ENCODE measurements at places on chromosomes 4 and X.

DNA sequence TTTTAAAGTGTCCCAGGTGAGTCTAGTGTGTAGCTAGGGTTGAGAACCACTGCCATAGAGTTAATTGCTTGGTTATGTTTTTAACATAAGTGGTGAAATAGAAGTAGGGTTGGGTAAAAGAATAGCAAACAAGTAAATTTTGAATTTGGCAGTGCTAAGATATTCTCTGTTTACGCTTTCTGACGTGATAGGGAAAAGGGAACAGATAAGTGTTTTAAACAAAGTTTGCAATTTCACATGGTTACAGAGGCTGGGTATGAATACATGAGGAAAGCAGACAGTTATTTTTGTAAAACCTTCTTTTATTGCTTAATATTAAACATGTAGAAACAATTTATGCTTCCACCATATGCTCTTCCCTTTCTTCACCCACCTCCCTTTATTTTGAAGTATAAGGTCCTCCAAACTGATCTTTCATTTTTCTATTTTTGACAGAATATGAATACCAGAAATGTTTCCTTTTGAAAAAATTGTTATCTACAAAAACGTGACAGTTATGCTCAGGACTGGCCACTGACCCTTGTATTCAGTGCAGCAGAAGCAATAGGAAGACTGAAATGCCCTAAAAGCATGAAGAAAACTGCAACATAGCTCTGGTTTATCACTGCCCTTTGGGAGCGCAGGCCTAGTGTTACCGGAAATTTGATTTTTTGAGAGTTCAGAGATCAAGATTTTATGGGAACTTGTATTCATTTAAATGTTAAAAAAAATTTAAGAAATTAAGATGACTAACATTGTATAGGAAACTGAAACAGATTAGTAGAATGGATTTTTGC, 214.4 kb upstream of the ARSJ start:
- no peak for DNase-seq

GRCh38 chr4:15410750-15411149, 17.1 kb upstream of the C1QTNF7 start:
- DNase-seq: no peak

GRCh38 chr4:145681956-145682355, 2.0 kb downstream of the C4orf51 start:
- no peak for DNase-seq

DNA sequence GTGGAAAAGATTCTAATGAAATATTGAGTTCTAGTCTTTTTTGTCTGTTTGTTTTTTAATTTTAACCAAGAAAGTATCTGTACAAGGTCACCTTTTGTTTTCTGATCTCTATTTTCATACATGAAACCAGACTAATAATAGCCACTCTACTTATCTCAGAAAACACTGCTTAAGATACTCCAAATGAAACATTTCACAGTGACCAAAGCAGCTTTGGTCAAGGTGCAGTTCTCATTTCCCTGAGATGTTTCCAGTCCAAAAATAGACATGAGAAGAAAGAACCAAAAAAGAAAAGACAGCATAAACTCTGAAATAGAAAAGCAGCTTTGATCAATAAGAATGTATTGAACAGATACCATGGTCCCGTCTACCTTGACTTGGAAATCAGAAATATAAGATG, 782.8 kb downstream of the RAB28 start:
- DNase-seq: no peak

GRCh38 chr4:117010671-117011070, 74.7 kb downstream of the TRAM1L1 start:
- DNase-seq: no peak

DNA sequence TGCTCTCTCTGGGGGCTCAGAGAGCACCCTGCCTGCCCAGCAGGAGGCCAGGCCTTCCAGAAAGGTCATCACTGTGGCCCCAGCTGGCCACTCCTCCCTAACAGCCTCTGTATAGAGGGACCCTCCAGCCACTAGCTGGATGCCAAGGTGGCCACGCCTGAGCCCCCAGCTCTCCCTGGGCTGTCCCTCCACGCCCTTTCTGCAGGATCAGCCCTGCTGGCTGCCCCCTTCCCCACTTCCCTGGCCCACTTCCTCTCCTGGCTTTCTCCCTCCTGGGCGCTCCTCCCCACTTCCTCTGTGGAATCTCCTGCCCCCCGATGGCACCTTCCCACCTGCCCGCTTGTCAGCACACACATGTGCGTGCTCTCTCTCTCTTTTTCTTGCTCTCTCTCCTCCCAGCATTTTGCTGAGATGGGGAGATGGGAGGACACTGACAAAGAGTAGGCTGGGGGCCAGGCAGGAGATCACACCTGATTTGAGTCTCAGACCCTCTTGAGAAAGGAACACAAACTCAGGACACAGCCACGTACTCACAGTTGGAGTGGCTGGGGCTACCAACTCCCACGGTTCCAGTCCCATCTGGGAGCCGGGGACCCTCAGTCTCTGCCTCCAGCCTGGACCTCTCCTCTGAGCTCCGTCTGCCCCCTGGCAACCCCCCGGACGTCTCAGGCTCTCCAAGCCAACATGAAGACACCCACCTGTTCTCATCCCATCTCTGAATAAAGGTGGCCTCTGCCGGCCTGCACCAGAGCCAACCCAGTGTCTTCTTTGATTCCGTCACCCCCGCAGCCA, 62.1 kb upstream of the AFAP1 start:
- no peak for DNase-seq

GRCh38 chr4:73139991-73140390, 70.5 kb upstream of the COX18 start:
- no peak for DNase-seq
